Amniotic stem cell (primary cell): ENCODE measurements at places on chromosomes 3 and 15.

DNA sequence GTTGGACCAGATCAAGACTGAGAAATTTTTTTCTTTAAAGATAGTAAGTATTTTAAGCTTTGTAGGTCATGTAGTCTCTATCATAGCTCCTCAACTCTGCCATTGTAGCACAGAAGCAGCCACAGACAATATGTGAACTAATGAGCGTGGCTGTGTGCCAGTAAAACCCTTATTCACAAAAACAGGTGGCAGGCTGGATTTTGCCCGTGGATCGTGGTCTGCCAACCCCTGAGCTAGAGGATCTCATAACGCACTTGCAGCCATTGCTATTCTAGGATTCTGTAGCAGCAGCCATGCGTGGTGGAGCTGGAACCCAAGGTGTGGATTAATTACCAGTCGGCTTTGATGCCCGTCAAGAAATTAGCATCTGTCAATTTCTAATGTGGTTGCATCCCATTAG is 68.7 kb upstream of the PLXNA1 start:
- no peak for DNase-seq

- DNase-seq, result no peak
Observed at GRCh38 chr3:187039100-187039722, 100.1 kb downstream of the RPL39L start.

GRCh38 chr3:5198986-5199731 is 11.7 kb downstream of the EDEM1 start:
- DNase-seq, result no peak

GRCh38 chr3:50450209-50450921 is 53.1 kb downstream of the CACNA2D2 start:
- no peak for DNase-seq

GRCh38 chr3:171393032-171393744 is 67.0 kb downstream of the TNIK start:
- DNase-seq, result no peak

DNA sequence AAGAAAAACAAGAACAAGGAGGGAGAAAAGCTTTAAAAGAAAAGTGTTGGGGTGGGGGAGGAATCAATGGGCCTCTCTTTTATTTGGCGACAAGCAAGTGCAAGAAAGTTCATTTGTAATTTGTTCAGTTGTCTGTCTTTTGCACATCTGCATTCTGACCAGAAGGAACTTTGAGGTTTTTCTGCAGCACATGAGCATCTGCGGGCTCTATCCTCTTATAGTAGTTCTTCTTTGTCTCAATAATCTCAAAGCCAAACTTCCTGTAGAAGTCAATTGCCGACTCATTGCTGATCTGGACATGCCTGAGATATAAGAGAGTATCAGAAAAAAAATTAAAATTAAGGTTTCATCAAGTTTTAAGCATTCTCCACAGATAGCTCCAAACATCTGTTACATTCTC is 24.4 kb downstream of the NAA50 start:
- DNase-seq, result no peak

- DNase-seq, result no peak
Observed at GRCh38 chr15:41887893-41888292, 6.0 kb downstream of the SPTBN5 start.

DNA sequence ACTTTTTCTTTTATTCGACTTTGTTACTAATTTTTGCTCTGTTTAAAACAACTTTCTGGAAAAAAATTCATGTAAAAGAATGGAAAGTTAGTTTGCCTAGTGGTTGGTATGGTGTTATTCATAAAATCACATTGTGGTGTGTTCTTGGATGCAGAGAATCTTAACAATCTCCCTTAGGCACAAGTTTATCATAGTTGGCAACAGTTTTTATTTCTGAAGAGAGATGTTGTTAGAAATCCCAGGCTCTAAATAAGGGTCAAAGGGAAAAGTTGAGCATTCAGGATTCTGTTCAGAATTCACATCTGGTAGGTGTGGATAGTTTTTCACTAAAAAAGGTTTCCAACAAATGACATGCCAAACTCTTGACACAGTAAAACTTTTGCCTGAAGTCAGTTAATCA is 6.4 kb downstream of the DUT start:
- no peak for DNase-seq

- no peak for DNase-seq
Observed at GRCh38 chr3:197339841-197340520, 41.6 kb upstream of the DLG1 start.
